Activated CD8-positive, alpha-beta memory T cell treated with anti-CD3 and anti-CD28 coated beads, Interleukin-2, amount 10 ng/mL, durations not matched to agents 7 days and 5 days (primary cell): ENCODE measurements at places on chromosomes 4 and X.

GRCh38 chr4:38805530-38806145 lies 1.0 kb upstream of the TLR1 start:
- DNase-seq = peak; percentile 50

DNA sequence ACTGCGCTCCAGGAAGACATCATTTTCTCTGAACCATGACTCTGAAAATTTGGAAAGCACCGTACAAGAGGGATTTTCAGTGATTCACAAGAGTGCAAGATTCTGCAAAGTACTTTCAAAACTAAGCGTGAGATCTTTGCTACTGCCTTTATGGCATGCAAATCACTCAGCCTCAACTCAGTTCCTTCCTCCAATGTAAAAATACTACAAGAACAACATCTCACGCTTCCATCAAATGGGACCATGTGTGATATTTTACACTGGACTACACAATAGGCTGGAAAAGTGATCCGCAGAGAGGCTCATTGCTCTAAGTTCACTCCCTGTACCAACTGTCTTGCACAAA lies 674 bp upstream of the IL15 start:
- DNase-seq = no peak

- DNase-seq = no peak
Measured at GRCh38 chr4:26992657-26993361, 132.2 kb downstream of the STIM2 start.

DNA sequence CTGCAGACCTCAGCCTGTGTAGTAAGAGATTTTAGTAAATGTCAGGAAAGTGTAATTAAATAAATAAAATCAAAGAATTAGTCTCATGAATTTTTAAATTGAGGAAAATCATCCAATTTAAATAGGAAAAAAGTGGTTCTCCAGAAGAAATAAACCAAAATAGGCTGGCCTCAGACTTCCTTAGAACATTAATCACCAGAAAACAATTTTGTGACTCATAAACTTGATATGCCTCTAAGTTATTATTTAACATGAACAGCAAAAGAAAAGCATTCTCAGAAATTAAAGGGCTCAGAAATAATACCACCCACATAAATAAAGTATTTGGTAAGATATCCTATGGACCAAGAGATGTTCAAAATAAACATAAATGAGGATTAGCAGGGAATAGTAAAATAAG lies 14.3 kb downstream of the FAM47B start:
- no peak for DNase-seq

GRCh38 chr4:37956941-37957340 lies 3.3 kb upstream of the PTTG2 start:
- no peak for DNase-seq

- DNase-seq = no peak
Measured at GRCh38 chrX:13383907-13384306, 64.1 kb upstream of the ATXN3L start.

GRCh38 chrX:1679238-1679637 lies 64.4 kb downstream of the ASMT start:
- peak; percentile 47 for DNase-seq

GRCh38 chr4:79170077-79170476 lies 155.8 kb downstream of the NAA11 start:
- no peak for DNase-seq

DNA sequence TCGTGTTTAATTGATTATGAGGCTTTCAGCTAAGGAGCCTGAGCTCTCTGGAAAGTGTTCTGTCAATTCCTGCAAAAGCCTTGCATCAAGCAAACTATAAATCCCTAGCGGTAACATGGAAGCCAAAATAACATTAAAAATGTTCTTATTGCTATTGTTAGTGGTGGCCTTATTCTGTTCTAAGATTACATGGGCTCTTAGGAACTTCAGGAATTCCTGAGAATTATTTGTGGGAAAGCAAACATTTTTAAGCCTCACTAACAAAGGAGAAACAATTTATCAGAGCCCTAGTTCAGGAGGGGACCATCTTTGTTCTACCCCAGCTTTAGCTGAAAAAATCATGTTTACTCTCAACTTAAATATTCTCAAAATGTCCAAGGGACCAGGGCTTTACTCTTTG lies 119.6 kb downstream of the PAPSS1 start:
- no peak for DNase-seq

DNA sequence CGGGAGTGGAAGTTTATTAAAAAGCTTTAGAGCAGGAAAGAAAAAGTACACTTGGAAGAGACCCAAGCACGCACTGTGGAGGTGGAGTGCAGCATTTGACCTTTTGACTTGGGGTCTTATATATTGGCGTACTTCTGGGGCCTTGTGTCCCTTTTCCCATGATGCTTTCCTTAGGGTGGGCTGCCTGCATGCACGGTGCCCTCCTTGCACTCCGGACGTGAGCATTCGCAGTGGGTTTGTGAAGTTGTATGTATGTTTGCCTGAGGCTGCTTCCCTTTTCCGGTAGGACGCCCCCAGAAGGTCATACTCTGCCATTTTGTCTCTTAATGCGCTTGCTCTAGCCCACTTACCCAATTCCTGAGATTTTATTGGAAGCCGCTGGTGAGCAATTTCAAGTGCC lies 39.6 kb downstream of the TRMT44 start:
- DNase-seq = no peak

DNA sequence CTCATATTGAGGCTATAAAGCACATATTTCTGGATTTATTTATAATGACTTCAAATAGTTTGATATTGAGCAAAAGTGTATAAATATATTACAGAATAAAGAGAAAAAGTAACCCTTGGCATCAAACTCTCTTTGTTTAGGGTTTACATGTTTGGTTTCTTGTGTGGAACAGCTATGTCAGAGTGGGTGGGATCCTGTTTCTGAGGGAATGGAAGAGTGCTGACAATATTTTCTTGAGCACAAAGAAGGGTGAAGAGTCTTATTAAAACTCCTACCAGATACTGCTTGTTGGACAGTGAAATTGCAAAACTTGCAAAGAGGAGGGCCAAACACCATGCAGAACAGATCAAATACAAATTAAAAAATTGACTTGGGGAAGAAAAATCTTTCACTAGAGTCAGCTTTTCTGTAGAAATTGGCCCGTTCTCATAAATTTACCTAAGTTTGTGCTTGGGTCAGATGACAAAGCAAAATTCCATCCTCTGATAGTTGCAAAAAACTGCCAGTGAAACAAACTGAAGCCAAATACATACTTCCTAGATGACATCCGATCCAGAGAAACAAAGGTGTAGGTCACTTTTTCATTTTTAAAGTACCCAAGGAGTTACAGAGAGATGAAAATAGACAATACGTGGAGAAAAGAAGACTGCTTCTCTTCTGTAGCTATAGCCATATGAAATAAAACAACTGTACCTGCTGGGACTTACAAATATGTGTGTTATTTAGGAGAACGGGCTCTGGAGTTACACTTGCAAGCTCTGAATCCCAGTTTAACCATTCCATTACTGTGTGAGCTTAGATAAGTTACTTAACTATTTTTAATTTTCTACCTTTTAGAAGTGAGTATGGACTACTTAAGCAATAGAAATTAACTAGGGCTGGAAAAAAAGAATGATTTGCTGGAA lies 133.3 kb downstream of the MAML3 start:
- DNase-seq = no peak

GRCh38 chrX:116881961-116882360 lies 419.2 kb upstream of the CT83 start:
- DNase-seq = no peak

DNA sequence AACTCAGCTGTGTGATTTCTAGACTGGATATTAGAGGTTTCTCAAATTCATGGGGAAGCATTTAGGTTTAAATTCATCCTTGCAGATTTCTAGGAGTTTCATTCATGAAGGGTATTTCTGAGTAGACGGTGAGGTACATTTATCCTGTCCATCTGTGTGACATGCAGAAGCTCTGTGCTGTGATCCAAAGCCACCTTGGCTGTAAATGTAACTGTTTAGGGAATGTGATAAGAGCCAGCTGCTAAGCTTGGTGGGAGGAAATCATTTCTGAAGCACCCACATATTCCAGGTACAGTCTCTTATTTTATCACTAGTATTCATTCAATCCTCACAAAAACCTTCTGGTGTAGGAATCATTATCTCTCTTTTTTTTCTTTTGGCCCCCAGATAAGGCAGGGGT lies 8.7 kb upstream of the DCTD start:
- no peak for DNase-seq

DNA sequence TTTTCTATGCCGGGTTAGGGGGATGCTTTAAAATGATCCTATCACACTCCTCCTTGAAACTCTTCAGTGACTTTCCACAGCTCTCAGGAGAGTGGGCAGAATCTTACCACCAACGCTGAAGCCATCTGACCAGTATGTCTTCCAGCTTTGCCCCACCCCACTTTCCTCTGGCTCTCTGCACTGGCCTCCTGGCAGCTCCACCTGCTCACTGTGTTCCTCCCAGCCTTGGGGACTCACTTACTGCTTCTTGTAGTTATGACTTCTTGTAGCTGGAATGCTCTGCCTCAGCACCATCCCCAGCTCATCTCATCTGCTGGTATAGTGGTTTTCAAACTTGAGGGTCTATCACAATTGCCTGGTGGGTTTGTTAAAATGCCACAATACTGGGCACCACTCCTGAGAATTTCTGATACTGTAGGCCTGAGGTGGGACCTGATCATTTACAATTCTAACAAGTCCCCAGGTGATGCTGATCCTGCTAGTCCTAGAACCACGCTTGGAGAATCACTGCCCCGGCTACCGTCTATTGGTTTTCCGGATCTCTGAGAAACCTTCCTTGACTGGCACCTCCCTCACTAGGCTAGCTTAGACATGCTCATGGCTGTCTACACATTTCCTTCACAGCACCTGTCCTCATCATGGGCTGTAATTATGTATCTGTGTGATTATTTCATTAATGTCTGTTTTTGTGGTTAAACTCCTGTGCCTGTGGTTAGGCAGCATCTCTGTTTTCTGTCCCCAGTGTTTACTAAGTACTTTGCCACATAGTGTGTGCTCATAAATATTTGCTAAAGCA lies 152.2 kb downstream of the MGST2 start:
- no peak for DNase-seq

DNA sequence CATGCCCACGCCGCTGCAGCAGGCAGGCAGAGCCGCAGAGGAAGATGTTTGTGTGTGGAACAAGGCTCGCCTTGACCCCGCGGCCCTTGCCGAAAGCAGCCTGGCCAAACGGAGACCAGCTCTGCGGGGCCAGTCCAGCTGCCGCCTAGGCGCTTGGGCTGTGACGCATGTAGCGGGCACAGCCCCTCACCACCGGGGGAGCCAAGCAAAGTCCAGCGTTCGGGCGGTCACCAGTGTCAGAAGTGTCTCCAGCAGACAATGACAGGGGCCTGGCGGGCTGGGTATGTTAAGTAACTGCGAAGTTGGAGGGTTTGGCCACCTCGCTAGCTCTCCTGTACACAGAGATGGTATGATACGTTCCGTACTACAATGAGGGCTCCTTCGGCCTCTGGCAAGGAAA lies 1.3 kb downstream of the AMER1 start:
- no peak for DNase-seq

DNA sequence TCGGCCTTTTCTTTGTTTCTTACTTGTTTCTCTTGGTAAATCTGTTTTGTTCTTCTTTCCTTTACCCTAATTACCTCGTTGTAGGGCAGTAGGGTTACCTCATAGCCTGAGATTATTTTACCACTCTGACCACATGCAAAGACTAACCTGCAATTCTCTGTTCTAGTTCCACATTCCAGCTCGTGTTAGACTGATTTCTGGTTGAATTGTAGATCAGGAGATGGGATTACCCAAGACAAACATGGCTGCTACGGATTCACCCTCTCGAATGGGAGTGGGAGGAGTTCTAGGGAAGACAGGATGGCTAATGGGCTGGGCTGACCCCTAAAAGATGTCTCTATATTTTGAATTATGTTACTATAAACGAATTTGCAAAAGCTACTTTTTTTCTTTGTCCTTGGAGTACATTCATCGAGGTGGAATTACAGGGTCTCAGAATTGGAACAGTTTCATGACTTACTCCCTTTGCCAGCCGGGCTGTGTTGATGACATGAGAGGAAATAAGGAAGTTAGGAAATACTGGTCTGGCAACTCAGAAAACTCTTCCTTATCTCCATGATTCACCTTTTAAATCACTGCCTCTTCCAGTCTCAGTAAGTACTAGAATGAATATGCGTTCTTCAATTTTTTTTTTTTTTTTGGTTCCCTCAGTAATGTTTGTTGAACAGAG lies 36.7 kb upstream of the FBXW7 start:
- DNase-seq = no peak

DNA sequence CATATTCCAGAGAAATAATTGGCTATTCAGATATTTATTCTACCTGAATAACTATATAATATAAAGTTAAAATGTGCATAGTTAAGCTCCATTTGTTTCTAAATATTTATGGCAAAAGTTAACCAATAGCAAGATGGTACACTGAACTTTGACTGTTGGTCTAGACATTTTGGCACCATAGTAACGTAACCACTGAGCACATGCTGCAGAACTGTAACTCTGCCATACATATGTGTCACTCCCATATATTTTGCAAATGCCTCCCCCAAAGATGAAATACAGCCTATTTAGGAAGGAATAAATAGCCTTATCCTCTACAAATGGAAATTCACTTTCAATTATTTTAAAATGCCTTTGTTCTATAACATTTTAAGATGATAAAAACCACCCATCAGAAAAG lies 424.9 kb downstream of the CENPC start:
- DNase-seq = no peak

- no peak for DNase-seq
Measured at GRCh38 chr4:14615671-14616070, 386.6 kb upstream of the CPEB2 start.

- DNase-seq = no peak
Measured at GRCh38 chrX:47156611-47157520, 11.8 kb downstream of the RBM10 start.

- no peak for DNase-seq
Measured at GRCh38 chr4:168541266-168541953, 44.6 kb downstream of the PALLD start.

DNA sequence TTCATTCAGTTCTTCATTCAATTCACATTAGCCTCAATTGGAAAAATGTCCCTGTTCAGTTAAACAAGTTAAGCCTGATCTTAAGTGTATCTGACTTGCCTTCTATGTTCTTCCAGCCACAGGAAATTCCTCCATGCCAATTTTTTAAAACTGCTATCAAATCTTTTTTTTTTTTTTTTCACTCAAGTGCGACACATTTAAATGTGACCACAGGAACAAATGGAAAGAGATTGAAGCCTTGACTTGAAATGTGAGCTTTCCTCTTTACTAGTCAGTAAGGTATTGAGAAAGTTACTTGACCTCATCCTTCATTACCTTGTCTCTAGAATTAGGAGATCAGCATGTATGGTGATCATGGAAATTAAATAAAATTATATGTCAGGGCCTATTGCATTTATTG lies 165.1 kb downstream of the SLIT2 start:
- DNase-seq = no peak

DNA sequence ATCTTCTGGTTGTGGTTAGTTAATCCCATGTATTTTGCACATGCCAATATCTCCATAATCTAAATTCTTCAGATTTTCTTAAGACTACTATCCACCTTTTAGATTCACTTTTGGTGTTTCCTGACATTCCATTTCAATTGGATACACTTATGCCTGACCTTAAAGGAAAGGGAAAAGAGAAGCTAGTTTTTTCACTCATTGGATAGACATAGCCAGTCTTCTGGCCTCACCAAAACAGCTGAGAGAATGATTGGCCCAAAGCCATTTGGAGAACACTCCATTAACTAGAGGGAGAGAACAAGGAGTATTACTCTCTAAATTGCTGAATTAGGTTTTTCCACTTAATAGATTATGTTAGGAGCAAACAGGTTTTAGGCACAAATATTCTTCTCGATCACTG lies 4.0 kb downstream of the PRPS1 start:
- DNase-seq = no peak
